ENCODE measurements at places on chromosomes 2 and 18.

GRCh38 chr2:218474527-218474926, 55.6 kb downstream of the VIL1 start:
- DNase-seq: no peak

- DNase-seq: no peak
Observed at GRCh38 chr2:148201075-148202004, 180.4 kb downstream of the MBD5 start.

GRCh38 chr18:73835656-73836364, 311.8 kb downstream of the FBXO15 start:
- DNase-seq: no peak

DNA sequence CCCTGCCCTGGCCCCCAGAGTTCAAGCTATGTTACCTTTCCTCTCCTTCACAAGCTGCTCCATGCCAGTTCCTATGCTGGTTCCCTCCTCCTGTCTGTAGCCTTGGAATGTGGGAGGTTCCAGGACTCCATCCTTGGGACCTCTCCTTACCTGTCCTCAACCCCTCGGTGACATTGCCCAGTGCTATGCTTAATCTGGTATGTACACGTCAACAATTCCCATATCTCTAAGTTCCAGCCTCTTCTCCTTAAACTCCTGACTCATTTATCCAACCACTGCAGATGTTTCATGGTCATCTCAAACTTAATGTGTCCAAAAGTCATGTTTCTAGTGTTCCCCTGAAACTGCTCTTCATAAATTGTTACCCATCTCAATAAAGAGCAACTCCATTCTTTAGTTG, 160.8 kb downstream of the TNS1 start:
- no peak for DNase-seq

- DNase-seq: no peak
Observed at GRCh38 chr2:239055756-239056493, 208.0 kb downstream of the TWIST2 start.

DNA sequence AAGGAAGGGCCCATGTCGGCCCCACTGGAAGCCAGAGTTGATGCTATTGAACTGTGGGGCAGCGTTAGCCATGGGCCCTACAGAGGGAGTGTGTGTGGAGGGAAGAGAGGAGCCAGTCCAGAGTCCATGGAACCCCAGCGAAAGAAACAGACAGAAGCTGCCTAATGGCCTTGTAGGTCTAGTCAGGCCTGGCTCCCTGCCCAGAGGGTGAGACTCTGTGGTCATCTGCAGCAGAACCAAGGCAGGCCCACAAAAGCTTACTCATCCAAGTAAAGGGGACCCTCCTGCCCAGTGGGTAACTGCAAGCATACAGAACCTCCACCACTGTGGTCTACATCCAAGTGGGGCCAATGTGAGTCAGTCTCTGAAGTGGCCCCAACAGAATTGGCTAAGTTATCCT, 439.8 kb downstream of the TGIF1 start:
- no peak for DNase-seq

Data from stimulated activated CD4-positive, alpha-beta T cell treated with anti-CD3 and anti-CD28 coated beads, Interleukin-1b, Interleukin-23, amount 100 ng/mL, for 1 hour (primary cell).